ENCODE measurements at places on chromosomes 4 and X.

- no peak for DNase-seq
Measured at GRCh38 chr4:44447563-44448504, 775 bp downstream of the KCTD8 start.

- peak; percentile 60 for DNase-seq
Measured at GRCh38 chrX:154436374-154436982, 476 bp upstream of the GDI1 start.

DNA sequence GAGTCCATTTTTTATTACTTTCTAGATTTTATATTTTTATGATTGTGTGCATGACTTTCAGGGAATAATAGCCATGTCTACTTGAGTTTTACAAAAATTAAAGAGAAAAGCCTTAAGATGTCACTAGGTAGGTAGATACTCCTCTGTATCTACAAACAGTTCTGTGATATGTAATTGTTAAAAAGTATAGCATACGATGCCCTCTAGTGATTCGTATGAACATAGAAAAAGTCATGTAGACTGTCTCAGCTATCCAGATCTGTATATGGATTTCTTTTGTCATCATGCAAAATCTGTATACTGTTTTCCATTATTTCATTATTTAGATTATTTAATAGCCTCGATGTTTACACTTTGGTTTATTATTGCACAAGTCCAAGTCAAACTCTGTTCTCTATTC lies 856.6 kb downstream of the CENPC start:
- no peak for DNase-seq

GRCh38 chr4:173138624-173139023 lies 30.0 kb upstream of the GALNT7 start:
- DNase-seq, result no peak

DNA sequence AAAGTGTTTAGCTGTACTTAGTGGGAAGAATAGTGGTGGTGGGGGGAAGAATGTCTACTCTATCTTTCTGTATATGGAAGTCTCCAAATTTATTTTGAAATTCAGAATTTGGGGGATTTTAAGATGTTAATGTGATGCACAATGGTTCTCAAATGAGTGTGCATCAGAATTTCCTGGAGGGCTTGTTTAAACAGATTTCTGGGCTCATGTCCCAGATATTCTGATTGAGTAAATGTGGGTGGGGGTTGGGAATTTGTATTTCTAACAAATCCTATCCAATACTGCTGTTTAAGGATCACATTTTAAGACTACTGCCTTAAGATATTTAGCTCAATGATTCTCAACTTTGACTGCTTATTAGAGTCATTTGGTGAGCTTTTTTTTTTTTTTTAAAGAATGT lies 15.1 kb upstream of the INTS6L start:
- DNase-seq, result no peak

DNA sequence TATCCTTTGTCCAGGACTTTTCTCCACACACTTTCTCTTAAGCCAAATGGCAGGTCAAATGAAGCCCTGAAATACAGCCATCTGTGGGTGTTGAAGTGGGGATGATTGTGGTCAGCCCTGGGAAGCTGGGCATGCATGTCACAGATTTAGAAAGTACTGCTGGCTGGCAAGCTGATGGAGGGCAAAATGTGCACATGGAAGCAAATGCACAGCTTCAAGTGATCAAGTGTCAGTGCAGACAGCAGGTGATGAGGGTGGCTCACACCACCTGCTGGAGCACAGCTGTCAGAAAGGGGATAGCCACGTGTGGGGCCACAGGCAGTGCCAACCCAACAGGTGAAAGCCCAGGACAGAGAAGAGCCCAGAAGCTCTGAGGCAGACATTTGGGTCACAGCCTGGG lies 40.3 kb upstream of the ATXN3L start:
- peak; percentile 14 for DNase-seq

GRCh38 chr4:187552781-187553180 lies 442.8 kb upstream of the ZFP42 start:
- no peak for DNase-seq

DNA sequence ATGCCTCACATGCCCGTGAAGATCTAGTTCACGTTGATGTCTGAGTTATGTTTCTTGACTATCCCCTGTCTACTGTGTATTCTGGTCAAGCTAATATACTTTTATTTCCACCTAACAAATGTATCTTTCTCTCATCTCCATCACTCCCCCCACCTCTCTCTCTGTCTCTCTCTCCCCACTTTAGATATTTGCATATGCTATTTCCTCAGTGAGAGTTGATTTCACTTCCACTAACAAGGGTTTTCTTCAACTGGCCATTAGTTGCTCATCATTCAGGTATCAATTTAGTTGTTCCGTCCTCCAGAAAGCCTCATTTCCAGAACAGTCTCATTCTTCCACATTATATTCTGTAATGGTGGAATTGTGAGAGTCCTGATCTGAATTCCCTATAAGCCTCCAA lies 1777.8 kb upstream of the TENM3 start:
- DNase-seq, result no peak

DNA sequence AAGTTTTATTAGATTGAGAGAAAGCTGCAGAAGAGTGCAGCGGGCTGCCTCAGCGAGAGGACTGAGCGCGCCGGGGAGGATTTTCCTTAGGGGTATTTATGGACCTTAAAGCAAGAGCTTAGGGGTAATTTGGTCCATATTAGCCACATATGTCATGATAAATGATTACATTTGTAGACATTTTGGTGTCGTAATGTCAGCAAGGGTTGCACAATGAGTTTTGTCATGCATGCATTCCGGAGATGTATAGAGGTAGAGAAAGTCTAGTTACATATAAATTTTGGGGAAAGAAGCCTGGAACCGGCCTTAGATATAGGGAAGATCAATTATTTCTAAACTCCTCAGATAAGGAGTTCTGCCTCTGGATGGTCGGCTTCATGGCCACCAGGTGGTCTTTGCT lies 10.0 kb downstream of the MGST2 start:
- no peak for DNase-seq

GRCh38 chr4:66571145-66571695 lies 900.9 kb upstream of the EPHA5 start:
- no peak for DNase-seq

- no peak for DNase-seq
Measured at GRCh38 chr4:8213121-8213520, 14.0 kb downstream of the SH3TC1 start.

GRCh38 chr4:17769406-17770174 lies 11.8 kb downstream of the FAM184B start:
- DNase-seq, result no peak

- DNase-seq, result no peak
Measured at GRCh38 chr4:2424581-2424980, 5.8 kb downstream of the CFAP99 start.

DNA sequence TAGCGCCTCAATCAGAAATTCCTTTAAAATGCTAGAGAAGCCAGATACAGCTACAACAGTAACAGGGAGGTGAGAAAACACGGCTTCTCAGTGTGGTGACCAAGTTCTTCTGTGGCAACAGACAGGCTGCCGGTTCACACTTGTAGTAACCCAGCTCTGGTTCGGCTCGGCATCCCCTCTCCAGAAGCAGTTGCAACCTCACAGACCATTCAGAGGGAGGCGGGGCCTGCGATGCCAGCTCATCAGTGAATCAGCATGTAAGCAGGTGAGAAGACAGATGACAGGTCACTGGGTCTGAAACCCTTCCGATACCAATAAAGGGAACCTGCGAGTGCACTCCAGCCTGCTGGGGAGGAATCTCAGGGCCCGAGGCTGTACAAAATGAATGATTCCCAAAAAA lies 251.0 kb downstream of the KCNIP4 start:
- no peak for DNase-seq

GRCh38 chr4:125235971-125236370 lies 78.8 kb upstream of the FAT4 start:
- no peak for DNase-seq

GRCh38 chr4:37664696-37665095 lies 21.5 kb downstream of the RELL1 start:
- DNase-seq, result no peak

GRCh38 chrX:58025979-58026378 lies 115.7 kb upstream of the ZXDA start:
- DNase-seq, result peak; percentile 55

DNA sequence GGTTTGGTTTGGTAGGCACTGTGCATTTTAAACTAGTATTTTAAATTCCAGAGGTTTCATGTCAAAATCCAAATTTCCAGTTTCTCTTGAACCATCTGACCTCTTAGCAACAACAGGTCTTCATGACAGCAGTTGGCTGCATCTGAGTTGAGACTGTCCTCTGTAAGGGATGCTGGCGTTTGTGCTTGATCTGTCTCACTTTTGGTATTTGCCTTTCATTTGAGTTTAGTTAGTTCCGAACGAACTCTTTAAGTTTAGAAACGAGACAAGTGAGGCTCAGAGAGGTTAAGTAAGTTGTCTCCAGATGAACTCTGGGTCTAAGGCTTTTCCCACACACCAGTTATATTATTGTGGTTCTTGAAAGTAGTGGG lies 29.1 kb downstream of the SPARCL1 start:
- DNase-seq, result no peak

GRCh38 chr4:6087669-6088341 lies 69.6 kb upstream of the C4orf50 start:
- no peak for DNase-seq

DNA sequence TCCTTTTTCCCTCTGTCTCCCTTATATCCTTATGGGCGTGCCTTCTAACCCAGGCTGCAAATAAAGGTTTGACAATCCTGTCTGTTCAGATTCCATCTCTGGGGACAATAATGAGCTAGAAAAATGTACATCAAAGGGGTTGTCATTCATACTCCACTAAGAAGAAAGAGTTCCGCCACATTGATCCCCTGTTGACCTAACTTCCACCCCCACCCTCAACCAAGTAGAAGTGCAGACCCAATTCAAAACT lies 541 bp upstream of the GABRA3 start:
- DNase-seq, result no peak

- no peak for DNase-seq
Measured at GRCh38 chrX:123743312-123743711, 10.5 kb upstream of the THOC2 start.

GRCh38 chrX:19897091-19897490 lies 9.7 kb upstream of the SH3KBP1 start:
- no peak for DNase-seq

- no peak for DNase-seq
Measured at GRCh38 chr4:23297327-23297726, 592.5 kb downstream of the PPARGC1A start.

- no peak for DNase-seq
Measured at GRCh38 chr4:10606483-10607155, 77.9 kb downstream of the CLNK start.

GRCh38 chrX:3738509-3738908 lies 25.1 kb upstream of the PRKX start:
- no peak for DNase-seq

GRCh38 chrX:30992381-30992904 lies 79.4 kb downstream of the FTHL17 start:
- DNase-seq, result no peak

GRCh38 chr4:108536577-108536976 lies 83.8 kb upstream of the RPL34 start:
- DNase-seq, result no peak

DNA sequence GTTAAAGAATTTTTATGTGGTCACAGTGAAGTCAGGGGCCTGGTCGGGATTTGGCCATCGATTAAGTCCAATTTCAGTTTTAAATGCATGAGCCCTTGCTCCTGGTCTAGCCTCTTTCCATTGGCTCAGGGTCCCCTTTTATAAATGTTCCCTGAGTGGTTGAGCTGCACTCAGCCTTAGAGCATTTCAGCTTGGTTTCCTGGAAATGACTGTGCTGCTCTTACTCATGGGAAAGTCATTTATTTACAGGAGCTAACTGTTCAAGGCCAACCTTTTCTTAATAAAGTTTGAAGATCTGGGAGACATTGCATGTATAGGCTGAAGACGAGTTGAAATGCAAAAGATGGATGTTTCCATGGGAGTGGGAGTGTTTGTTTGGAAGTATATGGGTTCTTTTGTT lies 98.8 kb upstream of the CLNK start:
- no peak for DNase-seq

DNA sequence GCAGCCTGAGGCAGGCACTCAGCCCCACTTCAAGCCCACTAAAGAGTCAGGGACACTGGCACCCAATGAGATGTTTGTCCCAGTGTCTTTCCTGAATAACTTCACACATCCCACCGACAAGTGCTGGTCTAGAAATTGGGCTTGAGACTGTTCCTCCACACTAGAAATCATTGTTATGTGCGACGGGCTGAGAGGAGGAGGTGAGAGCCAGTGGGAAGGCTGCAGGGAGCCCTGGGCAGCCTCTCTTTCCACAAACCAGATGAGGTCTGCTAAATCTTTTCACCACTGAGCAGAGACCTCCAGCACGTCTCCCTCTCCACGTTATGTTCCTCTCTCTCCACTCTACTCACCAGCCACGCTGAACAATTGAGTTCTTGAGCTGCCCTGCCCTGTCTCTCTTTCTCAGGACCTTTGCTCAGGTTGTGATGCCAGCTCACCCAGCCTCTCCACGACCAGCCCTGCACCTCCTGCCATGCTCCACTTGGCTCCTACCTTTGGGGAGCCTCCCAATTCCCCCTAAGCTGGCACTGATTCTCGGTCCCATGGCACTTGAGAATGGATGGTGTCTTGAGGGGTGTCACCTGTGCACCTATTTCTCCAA lies 8.4 kb downstream of the SCD5 start:
- no peak for DNase-seq

- no peak for DNase-seq
Measured at GRCh38 chrX:103932133-103932532, 30.3 kb upstream of the TMSB15B start.

DNA sequence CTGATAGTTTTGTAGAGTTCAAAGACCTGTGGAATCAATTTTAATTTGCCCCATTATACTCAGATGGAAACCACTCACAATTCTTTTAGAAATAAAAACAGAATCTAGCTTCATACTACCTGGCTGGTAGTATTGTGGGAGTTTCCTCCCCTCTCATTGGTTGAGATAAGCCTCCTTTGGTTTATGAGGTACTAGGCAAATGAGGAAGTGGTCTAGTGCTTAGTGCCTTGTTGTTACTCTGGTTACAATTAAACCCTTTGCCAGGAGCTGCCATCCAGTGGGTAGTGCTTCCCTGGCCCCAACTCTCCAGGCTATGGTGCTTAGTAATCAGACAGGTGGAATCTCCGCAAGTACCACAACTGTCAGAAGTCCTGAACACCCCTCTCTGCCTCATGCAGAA lies 118.3 kb downstream of the CDKL5 start:
- DNase-seq, result no peak

DNA sequence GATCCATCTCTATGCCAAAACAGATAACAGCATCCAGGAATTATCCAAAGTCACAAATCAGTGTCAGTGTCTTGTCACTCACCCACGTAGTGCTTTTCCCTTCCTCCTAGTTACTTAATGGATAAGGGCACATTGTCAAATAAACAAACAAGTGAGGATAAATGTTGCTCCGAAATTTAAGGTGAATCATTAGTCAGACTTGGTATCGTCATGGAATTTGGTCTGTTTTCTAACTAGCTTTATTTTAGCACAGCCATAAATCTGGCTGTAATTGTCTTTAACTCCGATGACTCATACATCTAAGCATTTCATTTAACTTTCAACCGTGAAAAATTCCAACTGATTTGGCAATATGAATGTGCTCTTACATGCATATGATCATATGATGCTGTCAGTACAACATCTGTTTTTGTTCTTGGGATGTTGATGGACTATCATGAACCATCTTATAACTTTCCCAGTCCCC lies 83.3 kb downstream of the SNCA start:
- DNase-seq, result no peak

GRCh38 chrX:113726898-113727297 lies 857.0 kb upstream of the HTR2C start:
- no peak for DNase-seq

- no peak for DNase-seq
Measured at GRCh38 chr4:65089666-65090065, 580.6 kb downstream of the EPHA5 start.

All from CD4-positive, alpha-beta T cell treated with Interleukin-17A for 4 hours (primary cell).